Stimulated activated CD4-positive, alpha-beta T cell treated with anti-CD3 and anti-CD28 coated beads, Interleukin-15, amount 100 ng/mL, for 48 hours (primary cell): ENCODE measurements at places on chromosomes 3 and 15.

GRCh38 chr15:35256141-35256540 lies 171.0 kb upstream of the NANOGP8 start:
- DNase-seq, result no peak

GRCh38 chr3:151923901-151924300 lies 50.5 kb downstream of the SUCNR1 start:
- DNase-seq, result no peak

- DNase-seq, result no peak
Observed at GRCh38 chr15:67979281-67979680, 74.8 kb upstream of the PIAS1 start.

DNA sequence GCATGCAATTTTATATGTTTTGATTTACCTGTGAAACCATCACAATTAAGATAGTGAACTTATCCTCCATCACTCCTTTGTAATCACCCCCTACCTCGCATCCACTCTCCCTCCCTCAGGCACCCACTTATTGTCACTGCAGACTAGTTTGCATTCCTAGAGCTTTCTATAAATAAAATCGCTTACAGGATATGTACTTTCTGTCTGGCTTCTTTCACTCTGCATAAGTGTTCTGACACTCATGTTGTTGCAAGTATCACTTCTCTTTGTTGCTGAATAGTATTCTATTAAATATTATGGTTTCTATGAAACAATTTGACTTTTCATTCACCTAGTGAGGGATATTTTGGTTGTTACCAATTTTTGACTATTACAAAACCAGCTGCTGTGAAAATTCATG lies 139.3 kb downstream of the RSRC1 start:
- DNase-seq, result no peak

DNA sequence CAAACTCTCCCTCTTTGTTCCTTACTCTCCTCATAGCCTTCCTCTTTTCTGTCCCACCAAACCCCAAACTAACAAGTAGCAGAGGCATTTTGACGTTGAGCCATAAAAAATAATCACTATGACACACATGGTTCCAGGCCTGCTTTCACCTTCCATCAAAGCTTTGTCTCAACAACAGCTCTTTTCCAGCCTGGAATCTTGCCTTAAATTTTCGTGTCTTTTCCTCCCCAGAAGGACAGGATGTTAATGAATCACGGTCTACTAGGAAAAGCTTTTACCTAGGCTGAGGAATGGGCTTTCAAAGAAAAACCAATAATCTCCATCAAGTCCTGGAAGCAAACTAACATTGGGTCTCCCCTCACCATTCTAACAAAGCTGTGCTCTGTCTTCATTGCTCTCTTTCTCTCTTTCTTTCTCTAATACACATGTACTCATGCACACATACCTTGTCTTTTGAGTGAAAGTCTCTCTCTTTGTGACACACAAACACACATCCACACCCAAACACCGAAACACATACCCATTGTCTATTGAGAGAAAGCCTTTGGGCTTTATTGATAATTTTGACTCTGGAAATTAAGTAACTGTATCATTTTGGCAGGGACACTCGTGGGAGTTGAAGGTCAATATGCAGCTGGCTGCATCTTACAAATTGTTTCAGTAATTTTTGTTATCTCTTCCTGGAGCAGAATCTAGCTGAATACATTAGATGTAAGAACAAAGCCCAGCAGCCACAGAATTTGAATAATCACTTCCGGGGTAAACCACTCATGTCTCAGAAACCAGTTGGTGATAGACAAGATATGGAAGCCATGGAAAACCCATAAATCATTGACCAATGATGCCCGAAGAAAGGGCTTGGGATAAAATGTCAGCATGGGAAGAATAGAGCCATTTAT lies 107.4 kb upstream of the SLC4A7 start:
- no peak for DNase-seq

DNA sequence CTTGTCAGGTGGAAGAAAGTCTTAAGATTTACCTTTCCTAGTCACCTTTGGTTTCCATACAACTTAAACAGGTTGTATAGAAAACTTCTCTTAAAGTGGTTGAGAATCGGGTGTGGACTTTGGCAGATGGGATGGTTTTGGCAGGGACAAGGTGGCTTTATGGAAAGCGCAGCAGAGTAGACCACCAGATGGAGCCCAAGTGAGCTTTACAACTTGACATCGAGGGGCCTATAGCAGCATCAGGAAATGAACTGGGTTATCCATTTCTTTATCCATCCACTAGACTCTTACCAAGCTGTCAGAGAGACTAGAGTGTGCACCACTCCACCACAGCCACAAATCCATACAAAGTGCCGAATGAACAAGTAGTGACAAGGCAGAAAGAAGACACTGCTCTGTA lies 85.3 kb upstream of the MBNL1 start:
- peak; percentile 38 for DNase-seq

- no peak for DNase-seq
Observed at GRCh38 chr15:69244798-69245197, 53.9 kb upstream of the PAQR5 start.

DNA sequence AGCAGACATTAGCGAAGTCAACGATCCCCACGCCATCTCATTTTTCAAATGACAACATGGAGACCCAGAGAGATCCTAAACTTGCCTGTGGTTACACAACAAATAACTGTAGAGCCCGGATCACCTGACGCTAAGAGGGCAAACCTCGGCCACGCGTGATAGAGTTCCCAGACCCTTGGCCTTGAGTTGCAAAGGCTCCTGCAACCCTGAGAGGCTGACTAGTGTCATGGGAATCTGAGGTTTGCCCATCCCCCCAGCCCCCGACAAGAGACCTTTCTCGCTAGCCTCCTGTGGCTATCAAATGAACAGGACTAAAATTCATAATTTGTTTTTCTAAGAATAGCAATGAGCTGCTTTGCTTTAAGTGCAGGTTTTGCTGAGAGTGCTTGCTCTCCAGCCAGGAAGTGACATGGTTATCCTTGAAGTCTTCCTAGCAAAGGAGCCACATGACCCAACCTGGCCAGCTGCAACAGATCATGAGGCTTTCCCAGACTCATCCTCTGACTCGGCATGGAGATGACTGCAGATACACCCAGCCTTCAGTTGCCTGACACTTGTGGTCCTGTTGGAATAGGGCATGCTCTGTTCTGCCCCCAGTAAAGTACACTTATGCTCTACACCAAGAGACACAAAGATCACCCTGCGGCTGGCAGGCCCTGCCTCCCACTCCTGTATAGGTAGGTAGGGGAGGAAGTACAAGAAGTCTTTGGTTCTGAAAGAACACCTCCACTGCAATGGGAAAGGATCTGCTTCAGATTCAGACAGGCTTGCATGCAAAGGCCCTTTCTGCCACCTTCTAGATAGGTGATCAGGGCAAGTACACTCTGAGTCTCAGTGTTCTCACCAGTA lies 36.0 kb downstream of the MCF2L2 start:
- DNase-seq, result no peak

- no peak for DNase-seq
Observed at GRCh38 chr15:33623010-33623409, 312.2 kb downstream of the RYR3 start.

DNA sequence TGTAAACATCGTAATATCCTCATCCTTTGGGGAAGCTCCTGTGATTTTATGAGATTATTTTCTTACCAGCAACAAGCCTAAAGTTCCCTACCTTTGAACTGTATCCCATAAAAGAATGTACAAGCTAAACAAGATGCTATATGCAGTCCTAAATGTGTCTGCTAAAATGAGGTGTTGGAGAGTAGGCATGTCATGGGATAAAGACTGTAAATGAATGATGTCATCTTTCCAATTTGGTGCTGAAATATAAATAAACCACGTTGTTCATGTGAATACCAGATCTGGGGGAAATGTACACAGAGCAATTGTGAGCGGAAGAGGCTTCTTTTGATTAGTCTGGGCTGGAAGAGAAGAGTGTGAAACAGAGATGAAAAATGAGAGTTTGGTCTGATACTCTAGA lies 214.9 kb upstream of the WNT5A start:
- no peak for DNase-seq

- DNase-seq, result no peak
Observed at GRCh38 chr3:154844863-154845262, 235.3 kb upstream of the MME start.

- no peak for DNase-seq
Observed at GRCh38 chr3:169999433-169999832, 32.8 kb downstream of the SEC62 start.

DNA sequence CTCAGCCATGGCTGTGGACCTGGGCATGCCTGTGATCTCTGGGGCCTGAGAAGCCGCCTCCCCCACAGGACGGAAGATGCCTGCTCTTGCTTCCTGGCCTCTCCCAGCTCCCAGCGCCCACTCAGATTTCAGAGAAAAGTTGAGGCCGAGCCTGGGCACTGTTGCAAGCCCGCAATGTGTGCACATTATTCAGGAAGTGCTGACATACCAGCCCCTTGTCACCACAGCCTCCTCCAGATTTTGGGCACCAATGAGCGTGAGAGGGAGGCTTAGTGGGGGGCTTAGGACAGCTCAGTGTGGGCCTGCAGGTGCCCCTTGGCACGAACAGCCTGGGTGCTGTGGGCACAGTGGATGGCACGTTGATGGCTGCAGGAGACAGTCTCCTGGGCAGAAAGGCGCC lies 1400.9 kb upstream of the ALCAM start:
- no peak for DNase-seq
